ENCODE measurements at places on chromosomes 5 and 9.

DNA sequence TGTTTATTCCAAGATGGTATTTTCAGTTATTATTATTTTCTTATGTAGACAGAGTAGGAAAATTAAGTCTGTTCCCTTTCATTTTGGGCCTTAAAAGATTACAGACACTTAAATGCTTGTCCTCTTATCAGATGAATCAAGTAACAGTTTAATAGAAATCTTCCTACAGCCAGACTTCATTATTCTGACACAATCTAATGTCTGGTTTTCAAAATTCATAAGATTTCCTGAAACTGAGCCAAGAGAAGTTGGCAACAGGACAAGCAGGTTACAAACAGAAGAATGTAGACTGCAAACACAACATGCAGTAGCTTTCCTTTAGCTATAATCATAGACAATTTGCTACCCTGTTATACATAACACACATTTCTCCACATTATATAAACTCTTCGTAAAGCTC is 130.5 kb downstream of the FBXL17 start:
- DNase-seq: no peak

GRCh38 chr5:149872351-149873040 is 72.1 kb downstream of the PDE6A start:
- no peak for DNase-seq

DNA sequence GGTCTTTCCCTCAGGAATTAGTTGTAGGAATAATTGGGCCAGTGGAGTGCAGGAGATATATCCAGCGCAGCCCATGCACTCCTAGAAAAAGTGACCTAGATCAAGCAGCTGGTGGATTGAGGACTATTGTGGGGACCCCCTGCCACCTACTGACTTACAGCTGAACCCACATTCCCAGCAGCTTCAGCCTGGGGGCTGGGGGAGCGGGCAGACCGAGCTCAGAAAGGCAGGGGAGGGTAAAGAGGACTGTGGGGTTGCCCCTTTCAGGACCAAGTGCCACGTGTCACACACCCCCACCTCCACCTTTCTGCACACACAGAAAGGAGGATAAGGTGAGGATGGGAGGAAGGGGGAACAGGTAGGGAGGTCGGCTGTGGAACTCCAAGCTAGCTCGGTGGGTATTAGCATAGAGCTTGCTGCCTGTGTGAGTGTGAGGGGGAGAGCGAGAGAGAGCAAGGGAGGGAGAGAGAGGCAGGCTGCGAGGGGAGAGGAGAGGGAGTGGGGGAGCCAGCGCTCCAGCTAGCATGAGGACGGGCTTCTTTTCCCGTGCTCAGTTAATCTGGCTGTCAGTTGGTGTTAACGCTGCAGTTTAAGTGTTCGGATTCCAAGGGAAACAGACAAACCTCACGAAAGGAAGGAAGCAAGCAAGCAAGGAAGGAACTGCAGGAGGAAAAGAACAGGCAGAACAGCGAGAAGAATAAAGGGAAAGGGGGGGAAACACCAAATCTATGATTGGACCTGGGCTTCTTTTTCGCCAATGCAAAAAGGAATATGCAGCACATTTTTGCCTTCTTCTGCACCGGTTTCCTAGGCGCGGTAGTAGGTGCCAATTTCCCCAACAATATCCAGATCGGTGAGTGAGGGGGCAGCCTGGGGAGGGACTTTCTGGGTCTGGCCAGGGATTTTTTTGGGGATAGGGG is at the start of gene GRIA1:
Gene GRIA1 (plus strand): TSS at position 553 of the 920 bp plus-strand sequence.
- DNase-seq: no peak

DNA sequence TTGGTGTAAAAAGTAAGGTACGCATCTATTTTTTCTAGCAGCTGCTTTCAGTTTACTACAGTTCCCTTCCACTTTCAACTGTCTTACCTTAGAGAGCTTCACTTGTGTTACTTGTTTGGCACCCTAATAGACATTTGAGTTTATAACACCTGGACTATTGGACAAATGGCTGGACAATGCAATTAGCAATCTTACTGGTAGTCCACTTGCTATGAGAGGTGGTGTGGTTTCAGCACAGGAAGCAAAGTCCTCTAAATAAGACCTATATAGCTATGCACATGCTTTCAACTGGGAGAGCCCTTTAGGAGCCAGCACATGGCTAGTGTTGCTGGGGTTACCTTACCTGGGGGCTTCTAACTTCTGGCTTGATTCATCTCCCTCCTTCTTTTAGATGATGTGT is 119.6 kb upstream of the RANBP3L start:
- DNase-seq: no peak

DNA sequence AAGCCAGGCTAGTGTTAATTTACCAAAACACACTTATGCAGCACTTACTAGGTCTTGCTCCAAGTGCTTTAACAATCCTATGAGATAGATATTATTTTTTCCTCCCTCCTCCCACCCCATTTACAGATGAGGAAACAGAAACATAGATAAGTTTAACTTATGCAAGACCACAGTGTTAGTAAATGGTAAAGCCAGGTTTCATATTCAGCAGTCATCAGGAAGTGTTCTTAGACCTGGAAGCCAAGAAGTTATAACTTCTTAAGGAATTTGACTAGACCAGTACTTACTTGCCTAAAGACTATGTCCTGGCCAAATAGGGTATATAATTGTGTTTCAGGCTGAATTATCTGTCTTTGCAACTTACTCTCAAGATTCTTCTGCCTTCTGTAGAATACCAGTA is 15.9 kb downstream of the ABHD17B start:
- DNase-seq: no peak

GRCh38 chr5:174920906-174921550 is 196.6 kb downstream of the MSX2 start:
- DNase-seq: no peak

GRCh38 chr5:135551593-135552447 is 16.1 kb upstream of the NEUROG1 start:
- peak; percentile 58 for DNase-seq

- DNase-seq: no peak
Measured at GRCh38 chr5:167485061-167485774, 806.2 kb upstream of the WWC1 start.

- no peak for DNase-seq
Measured at GRCh38 chr5:61817472-61818326, 485.6 kb downstream of the ZSWIM6 start.

DNA sequence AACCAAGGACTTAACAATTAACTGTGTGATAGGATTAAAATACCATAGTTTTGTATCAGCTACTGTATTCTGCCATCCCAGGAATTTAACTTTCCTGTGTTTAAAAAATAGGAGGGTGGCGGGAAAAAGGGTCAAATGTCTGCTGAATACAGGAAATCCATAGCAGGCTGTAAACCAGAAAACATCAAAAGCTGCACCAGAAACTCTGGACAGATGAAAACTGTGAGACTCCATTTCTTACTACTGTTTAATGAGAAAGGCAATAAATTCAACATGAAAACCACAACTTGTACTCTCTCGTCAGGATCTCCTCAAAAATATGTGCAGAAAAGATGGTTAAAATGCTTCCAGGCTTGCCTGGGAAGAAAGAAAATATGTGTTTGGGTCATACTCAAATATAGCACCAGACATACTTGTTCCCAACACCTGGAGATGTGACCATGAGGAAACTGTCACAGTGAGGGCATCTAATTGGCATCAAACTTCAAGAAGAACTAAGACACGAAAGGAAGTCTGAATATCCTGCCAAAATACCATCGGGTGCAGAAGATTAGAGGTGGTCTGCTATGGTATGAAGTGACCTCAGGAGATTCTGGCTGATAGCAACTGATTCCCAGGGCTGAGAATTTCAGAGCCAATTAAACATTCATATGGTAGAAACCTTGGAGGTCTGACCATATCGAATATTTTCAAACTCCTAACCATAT is 164.7 kb upstream of the TARS1 start:
- no peak for DNase-seq

DNA sequence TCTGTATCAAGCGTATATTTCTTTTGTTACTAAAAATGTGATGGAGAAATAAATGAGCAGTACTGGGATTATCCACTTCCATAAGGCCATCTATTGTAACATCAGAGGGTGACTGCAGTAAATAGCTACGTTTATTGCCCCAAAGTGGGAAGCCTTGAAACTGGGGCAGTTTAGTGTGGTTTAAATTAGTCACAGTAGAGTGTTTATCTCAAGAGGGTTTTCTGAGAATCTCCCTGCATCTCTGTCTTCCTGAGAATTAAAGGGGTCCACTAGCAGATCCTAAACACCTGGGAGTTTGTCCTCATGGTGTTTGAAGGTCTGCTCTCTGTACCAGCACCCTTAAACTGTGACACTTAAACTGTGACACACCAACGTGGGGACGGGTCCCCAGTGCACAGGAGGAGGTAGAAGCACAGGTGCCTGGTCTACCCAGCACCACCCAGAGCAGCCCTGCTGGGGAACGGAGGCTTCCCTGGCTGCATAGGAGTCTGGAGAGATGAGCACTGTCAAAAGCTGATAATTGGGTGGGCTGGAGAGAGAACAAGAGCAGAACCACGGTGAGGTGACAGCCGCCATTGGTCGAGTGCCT is 25.2 kb downstream of the PRRC2B start:
- no peak for DNase-seq

- DNase-seq: no peak
Measured at GRCh38 chr9:124442379-124442778, 7.9 kb upstream of the ADGRD2 start.

DNA sequence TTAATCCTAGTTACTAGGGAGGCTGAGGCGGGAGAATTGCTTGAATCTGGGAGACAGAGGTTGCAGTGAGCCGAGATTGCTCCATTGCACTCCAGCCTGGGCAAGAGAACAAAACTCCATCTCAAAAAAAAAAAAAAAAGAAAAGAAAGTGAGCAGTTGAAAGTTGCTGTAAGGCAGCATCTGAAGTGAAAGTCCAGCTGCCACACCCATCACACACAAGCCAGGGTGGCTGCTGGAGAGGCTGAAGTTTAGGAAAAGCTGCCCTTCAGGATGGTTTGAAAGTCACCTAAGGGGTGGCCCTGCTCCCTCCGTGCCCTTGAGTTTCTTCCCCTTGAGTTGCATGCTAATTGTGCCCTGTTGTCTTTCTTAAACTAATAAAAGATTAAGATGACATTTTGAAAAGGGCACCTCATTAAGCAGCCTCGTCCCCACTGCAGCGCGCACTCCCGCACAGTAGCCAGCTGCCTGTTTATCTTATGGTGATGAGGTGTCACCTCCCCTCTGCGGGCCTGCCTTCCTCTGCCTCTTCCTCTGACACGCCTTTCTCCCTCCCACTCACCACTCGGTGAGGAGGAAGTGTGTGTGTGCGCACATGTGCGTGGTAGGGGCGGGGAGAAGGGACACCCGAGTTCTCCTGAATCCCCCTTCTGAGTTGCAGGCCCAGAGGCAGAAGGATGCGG is 104.2 kb upstream of the PANK3 start:
- DNase-seq: peak; percentile 8

DNA sequence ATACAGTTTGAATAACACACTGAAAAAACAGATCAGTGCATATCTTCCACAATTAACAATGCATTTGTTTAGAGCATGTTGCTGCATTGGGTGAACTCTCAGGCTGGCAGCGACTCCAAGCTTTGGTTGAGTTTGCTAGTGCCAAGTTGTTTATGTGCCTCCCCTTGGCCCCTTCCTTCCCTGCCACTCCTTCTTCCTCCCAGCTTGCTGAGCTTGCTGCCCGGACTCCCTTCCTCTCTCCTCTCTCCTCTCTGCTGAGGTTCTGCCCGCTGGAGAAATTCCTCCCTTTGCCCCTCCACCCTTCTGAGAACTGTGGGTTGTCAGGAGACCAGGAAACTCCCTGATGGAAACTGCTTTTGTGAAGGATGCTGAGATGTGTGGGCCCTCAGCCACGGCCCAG is 247.3 kb downstream of the PDZD2 start:
- no peak for DNase-seq

DNA sequence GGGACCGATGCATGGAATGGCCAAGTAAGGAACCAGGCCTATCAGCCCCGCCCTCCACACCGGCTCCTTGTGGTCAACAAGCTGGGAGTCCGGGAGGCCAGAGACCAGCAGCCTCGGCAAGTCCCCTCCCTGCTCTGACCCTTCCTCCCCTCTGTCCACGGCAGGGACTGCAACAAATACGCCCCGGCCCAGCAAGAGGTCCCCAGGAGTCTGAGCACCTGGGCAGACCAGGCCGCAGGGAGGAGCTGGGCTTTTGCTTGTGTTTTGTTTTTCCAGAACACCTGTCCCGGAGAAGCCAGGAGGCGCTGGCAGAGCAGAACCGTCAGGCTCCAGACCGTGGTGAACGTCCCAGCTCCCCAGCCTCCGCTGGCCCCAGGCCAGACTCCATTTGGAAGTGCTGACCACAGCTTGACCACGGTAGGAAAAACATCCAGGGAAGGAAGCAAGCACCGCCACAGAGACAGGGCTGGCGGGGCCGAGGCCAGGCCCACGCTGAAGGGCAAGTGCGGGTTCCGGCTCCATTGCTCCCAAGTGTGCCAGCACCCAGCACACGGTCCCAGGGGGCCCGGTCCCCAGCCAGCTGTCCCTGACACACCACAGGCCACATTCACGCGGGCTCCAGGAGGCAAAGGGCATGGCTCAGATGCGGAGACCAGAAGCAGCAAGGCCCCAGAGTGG is 56.7 kb downstream of the VAV2 start:
- no peak for DNase-seq

DNA sequence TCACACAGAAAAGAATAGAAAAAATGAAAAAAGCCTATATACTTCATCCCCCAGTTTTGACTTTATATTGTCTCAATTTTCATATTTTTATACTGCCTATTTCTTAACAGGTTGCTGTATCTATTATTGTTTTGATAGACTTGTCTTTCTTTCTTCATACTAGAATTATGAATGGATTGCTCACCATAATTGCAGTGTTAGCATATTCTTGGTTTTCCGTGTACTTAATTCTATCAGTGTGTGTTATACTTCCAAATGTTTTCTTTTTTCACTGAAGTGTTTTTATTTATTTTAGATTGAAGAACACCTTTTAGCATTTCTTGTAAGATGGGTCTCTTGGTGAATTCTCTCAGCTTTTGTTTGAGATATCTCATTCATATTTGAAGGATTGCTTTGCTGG is 38.7 kb downstream of the MTRR start:
- no peak for DNase-seq

DNA sequence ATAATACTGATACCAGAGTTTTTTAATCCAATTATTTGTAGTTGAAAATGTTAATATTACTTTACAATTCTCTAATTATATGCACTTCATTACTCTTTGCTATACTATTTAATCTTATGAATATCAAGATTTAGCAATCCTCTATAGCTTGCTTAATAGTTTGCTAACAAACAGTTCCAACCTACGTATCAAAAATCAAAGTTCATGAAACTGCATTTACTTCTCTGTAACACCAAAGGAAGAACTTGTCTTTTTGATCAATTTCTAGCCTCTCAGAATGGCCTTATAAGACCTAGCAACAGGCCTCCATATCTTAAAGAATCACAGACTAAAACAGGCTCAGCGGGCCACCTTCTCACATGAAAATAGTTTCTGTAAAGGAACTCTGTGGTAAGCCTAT is 68.9 kb downstream of the ADAMTS6 start:
- DNase-seq: no peak

Measured in CMK (cell line).